ENCODE measurements at places on chromosomes 12 and 14.

GRCh38 chr14:34671716-34672115, 41.8 kb upstream of the SNX6 start:
- no peak for DNase-seq

DNA sequence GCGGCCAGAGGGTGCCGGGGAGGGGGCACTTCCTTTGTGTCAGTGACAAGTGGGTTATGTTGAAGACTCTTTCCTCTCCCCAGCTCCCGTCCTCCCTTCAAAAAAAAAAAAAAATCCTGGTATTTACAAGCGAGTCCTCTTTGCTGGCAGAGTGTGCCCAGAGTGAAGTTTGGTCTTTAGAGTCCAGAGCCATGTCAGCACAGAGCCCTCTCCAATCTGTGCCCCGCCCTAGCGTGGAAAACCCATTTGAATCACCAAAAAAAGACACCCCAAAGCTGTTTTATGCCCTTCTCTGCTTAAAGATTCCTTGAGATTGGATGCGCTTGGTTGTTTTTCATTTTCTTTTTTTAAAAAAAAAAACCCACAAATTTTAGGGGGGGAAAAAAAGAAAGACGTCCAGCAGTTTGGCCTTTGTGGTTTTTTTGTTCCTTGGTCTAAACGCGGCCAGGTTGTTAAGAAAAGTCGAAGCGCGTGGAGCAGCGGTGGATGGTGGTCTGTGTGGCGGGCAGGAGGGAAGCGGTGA, 3.3 kb downstream of the NKX2-1 start:
- DNase-seq, result no peak

- DNase-seq, result no peak
These were observed 67.8 kb downstream of the VWF start for GRCh38 chr12:6056406-6057240.

GRCh38 chr14:94677213-94677612, 65.0 kb downstream of the SERPINA3 start:
- DNase-seq, result peak; percentile 6

DNA sequence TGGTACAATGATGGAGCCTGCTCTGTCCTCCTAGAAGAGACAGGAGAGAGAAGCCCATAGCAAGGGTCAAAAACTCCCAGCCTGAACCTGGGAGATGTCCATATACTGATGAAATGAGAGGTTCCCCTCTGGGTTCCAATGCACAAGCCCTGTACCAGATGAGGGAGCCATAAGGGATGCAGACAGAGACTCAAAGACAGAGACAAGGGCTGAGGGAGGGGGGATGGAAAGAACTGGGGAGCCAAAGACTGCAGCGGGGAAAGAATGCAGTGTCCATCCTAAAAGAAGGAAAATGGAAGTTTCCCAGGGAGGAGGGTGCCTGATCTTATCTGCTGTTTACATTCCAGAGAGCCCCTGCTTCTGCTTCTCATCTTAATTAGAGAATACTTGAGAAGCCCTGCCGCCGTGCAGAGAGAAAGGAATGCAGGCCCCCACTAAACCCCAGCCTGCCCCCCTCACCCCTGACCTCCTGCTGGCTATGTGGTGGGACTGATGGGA, 27.7 kb downstream of the KRT18 start:
- no peak for DNase-seq

All from tibial artery (tissue), 4 donors.